Thymus (tissue), 14 donors: ENCODE measurements at places on chromosomes 2 and 18.

- no peak for DNase-seq
Observed at GRCh38 chr2:70709275-70710037, 58.5 kb downstream of the ADD2 start.

- no peak for DNase-seq
Observed at GRCh38 chr2:144261966-144262365, 258.0 kb downstream of the ZEB2 start.

DNA sequence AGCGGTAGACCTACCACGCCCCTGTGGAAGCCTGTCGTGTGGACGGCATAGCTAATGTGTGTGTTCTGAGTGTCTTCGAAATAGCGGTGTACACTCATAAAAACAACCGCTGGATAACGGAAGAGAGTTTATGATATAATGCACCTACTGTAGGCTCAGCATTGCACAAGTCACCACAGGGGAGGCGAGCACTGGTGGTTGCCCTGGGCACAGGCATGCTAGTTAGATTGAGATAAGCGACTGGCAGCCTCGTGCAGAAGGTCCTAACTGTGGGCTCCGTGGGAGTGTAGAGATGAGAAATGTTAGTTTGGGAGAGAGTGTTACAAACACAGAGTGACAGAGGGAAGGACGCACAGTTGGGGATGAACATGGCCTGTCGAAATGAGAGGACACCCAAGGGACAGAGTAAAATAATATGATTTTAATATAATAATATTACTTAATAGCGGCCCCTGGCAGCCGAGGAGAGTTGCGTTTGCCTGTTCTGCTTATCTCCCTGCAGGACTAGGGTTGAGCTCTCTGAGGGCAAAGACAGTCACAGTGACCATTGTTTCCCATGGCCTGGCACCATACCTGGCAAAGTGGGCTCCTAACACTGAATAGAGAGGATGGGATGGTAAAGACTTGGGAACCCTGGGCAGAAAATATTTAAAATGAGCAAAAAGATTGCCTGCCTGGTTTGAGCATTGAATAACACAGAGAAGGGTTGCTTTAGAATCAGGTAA, 204.2 kb downstream of the GBX2 start:
- no peak for DNase-seq

DNA sequence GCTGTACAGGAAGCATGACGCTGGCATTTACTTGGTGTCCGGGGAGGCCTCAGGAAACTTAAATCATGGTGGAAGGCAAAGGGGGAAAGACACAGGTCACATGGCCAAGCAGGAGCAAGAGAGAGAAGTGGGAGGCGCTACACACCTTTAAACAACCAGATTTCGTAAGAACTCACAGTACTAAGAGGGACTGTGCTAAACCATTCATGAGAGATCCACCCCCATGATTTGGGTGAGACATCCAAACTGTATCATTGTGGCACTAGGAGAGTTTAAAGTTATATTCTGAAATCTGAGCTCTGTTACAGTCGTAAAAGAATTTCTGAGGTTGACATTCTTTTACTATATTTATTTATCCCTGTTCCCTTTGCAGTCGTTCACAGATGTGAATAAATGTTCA, 116.6 kb downstream of the ICA1L start:
- DNase-seq, result no peak
